ENCODE measurements at places on chromosomes 11 and 22.
A peak's percentile ranks its signal among the peaks of the same experiment; 100 is the strongest.

DNA sequence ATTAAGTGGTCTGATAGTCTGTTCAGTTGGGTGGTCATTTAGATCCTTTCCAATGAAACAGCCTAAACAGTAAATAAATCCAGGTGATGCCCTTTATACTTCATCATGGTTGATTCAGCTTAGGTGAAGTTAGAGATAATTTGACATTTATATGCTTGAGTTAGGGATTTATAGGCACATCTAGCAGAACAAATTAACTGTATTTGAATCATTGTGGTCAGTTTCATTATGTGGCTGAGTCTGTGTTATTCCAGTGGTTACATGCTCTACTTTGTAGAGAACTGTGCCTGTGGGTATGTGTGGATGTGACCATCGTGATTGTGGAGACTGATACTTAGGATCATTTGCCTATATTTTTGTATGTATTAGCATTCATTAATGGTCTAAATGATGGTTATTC lies 194.6 kb downstream of the DDX10 start:
- DNase-seq = no peak

- DNase-seq = no peak
Measured at GRCh38 chr22:38468443-38469305, 778 bp downstream of the KDELR3 start.

DNA sequence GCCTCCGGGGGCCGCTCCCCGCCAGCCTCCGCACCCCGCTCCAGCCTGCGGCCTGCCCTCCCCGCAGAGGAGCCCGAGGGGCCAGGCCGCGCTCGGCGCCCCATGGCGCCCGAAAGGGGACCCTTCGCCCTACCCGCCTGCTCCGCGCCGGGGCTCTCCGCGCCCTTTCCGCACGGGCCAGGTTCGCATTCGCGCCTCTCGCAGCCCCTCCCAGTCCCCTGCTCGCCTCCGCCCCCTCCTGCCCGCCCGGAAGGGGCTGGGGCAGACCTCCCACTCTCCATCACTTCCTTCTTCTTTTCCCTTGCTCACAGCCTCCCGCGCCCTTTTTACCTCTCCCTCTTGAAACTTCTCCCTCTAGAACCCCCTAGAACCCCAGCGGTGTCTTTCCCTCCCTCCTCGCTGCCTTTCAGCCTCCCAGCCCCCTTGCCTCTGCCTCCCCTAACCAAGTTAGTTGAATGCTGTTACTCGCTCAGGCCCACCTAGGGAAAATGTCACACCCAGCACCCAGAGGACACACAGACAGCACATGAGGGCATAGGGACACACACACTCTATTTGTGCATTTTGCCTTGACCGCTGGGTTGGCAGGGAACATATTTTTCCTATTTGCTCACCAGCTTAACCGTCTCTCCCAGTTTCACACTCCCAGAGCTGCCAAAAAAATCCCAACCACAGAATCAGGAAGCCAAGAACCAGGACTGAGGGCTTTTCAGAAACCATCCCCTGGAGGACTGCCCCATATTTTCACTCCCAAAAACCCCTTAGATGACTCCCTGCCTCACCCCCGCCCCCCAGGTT lies at the start of gene SLC43A3:
TSS of gene SLC43A3 (minus strand) at position 193 of the 798 bp plus-strand sequence. CDS start 949 bp downstream, outside the sequence.
- DNase-seq = peak; percentile 69

DNA sequence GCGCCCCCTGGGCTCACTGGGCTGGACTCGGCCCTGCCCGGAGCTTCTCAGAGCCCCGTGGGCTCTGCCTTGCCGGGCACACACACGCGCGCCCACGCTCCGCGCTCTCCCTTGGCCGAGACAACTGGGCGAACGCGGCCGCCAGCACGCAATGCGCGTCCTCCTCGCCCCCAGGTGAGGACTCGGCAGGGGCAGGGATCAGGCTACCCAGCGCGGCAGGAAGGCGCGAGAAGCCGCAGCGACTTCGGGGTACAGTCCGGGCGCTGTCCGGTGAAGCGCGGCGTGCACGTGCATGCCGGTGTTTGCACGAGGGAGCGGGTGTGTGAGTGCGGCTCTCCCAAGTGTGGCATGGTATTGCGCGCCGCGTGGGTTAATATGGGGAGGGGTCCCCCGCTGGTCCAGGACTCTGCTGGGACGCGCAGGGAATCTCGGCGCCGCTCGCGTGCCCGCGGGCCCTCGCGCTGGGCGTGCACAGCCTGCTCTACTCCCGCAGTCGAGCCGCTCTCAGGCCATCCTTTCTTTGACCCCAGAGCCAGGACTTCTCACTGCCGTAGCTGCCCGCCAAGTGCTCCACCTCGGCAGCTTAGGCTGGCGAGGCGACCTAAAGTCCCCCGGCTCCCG lies 5.4 kb downstream of the WNT7B start:
- no peak for DNase-seq

DNA sequence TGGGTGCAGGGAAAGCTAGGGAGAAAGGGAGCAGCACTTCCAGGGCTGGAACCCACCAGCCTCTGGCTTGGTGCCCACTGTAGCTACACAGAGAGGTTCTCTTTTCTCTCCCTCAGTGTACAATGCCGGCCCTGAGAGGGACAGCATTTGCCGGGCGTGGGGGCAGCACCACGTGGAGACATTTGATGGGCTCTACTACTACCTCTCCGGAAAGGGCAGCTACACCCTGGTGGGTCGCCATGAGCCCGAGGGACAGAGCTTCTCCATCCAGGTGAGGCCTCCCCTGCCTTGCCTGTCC lies 6.1 kb downstream of the OTOG start:
- DNase-seq = no peak

GRCh38 chr22:24588381-24588756 lies 4.5 kb downstream of the LRRC75B start:
- DNase-seq = no peak

GRCh38 chr11:45336136-45336535 lies 50.0 kb upstream of the SYT13 start:
- DNase-seq = no peak

DNA sequence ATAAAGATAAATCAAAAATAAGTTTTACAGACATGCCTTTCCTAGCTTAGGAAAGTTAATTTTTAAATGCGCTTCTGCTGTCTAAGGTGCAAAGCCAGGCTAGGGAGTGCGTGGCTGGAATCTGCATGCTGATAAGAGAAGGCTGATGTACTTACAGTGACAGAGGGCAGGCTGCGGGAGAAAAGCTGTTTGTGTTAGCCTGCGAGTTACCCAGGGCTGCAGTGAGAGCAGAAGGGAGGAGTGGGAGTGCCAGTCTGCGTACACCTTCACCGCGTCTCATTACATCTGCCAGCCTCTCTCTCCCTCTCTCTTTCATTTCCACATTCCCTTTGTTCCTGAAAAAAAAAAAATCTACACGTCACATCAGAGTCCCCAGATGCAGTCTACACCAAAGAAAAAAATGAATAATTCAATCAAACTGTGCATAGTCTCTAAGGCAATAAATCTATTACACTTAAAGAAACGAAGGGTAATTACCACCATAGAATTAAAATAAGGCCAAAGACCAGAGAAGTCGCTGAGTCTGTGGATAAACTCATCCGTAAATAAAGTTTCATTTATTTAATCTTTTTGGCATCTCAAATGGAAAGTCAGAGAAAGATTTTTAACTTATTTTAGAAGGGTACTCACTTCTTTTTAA lies 126.4 kb upstream of the C11orf58 start:
- DNase-seq = no peak

GRCh38 chr22:20514658-20515406 lies 7.4 kb downstream of the MED15 start:
- no peak for DNase-seq

DNA sequence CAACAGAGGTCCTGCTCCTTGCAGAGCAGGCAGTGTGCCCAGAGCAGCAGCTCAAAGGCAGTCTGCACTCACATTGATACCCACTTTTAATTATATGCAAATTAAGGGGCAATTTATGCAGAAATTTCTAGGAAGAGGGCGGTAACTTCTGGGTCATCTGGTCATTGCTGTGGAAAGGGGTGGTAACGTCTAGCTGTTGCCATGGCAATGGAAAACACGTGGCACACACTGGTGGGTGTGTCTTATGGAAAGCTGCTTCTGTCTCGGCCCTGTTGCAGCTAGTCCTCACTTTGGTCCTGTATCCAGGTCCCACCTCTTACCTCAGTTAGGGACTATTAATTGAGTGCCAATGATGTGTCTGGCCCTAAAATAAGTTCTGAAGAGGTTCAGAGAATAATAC lies 36.8 kb downstream of the BARX2 start:
- DNase-seq = no peak

DNA sequence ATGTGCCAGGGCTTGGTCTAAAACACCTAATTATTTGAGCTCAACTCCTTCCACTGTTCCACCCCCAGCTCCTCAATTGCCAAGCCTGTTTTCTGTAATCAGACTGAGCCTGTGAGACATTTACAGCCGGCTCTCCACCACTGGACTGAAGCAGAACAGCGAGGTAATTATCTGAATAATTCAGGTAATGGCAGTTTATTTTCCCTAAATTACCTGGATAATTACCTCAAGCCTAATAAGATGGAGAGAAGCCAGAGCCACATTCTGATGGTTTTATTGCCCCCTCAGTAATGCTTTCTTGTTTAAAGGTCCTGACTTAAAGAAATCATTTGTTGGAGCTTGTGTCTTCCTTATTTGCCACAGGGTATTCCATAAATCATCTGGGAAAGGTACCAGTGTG lies 64.2 kb downstream of the FZD4 start:
- no peak for DNase-seq

- no peak for DNase-seq
Measured at GRCh38 chr11:16814410-16815046, 76.1 kb downstream of the C11orf58 start.

GRCh38 chr22:46774980-46775849 lies 12.8 kb downstream of the TBC1D22A start:
- DNase-seq = no peak

DNA sequence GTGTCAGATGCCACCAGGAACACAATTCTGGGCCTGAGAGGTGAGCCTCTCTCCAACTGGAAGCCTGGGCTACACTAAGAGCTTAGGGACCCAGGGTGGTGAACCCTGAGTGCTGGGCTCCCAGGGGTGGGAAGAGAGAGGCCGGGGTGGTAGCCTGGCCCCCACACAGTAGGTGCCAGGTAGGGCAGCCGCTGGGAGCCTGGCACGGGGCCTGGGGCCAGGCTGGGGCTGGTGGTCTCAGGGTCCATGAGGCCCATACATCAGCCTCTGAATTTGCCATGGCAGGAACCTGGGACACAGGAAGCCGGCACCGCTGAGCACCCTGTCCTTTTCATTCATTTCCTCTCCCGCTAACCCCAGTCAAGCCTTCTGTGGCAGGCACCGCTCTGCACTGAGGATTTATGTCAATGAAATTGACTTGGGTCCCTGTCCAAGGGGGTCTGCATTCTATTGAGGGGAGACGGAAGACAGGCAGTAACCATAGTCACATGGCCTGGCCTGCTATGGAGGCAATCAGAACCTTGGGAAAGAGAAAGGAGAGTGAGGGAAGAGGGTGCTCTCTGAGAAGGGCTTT lies 8.6 kb downstream of the MYEOV start:
- DNase-seq = no peak

GRCh38 chr11:132770829-132771530 lies 761.3 kb downstream of the OPCML start:
- no peak for DNase-seq

DNA sequence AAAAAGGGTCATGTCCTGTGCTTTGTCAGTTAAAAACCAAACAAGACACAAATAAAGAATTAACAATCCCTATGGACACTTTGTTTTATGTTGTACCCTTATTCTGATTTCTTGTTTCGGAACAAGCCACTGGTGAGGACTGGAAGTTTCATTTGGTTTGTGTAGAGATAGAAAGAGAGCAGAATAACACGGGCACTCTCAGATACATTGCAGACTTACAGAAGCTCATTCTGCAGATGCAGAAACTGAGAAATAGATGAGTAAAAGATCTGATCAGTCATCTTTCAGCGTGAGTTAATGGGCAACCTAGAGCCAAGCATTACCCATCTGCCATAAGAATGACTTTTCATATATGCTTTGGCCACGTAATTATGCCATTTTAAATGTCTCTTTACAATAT lies 407.6 kb downstream of the RAB38 start:
- DNase-seq = no peak

DNA sequence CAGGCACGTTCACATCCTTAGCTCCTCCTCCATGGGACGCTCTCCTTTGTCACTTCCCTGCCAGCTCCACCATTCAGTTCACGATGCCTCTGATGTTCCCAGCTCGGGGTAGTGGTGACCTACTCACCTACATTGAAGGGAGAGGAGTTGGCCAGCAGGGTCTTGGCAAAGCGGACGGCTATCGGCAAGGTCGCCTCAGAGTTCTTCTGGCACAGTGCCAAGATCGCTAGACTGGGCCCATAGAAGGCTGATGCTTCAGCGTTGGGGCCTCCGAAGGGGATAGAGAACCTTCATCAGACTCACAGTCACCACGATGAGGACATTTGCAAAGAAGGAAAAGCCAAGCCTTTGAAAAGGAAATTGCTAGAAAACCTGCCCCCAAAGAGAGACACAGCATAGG lies 3.0 kb downstream of the CBLIF start:
- no peak for DNase-seq
